Ureter (tissue), 1 donor: ENCODE measurements at places on chromosomes 5 and 9. TPM values are rescaled to one million over a fixed set of nuclear protein-coding genes. Genes with fewer than 3 reads are reported as not detected.

- no peak for DNase-seq
Measured at GRCh38 chr5:44821164-44821563, 12.4 kb downstream of the MRPS30 start.

DNA sequence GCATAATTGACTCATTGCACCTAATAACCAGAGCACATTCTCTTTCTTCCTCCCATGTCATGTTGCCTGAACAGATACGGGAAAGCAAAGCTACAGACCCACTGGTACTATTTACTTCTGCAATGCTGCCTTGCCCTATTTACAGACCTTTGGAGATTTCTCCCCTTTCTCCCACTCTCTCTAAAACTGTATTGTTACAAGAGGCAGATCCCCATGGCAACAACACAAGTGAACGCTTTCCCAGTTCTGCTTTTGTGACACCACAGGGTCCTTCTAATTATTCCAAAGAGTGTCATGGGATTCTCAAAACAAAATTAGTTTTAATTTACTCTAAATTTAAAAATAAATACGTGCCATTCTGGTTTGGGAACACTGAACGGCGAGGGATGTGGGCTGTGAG, 104.7 kb downstream of the KCTD16 start:
- DNase-seq = no peak

GRCh38 chr9:87725356-87725899, 491 bp upstream of the CTSL start:
- DNase-seq = no peak

DNA sequence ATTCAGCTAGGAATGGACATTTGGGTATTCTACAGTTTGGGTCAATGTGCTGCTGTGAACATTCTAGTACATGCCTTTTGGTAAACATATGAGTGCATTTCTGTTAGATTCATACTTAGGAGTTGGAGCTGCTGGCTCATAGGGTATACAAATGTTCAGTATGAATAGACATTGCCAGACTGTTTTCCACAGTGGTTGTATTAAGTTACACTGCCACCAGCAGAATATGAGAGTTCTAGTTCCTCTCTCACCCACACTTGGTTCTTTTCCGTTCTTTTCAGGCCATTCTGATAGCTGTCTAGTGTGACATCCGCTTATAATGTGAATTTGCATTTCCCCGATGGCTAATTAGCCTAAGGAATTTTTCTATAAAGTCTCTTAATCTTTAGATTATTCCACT, 25.0 kb downstream of the STOM start:
- no peak for DNase-seq

DNA sequence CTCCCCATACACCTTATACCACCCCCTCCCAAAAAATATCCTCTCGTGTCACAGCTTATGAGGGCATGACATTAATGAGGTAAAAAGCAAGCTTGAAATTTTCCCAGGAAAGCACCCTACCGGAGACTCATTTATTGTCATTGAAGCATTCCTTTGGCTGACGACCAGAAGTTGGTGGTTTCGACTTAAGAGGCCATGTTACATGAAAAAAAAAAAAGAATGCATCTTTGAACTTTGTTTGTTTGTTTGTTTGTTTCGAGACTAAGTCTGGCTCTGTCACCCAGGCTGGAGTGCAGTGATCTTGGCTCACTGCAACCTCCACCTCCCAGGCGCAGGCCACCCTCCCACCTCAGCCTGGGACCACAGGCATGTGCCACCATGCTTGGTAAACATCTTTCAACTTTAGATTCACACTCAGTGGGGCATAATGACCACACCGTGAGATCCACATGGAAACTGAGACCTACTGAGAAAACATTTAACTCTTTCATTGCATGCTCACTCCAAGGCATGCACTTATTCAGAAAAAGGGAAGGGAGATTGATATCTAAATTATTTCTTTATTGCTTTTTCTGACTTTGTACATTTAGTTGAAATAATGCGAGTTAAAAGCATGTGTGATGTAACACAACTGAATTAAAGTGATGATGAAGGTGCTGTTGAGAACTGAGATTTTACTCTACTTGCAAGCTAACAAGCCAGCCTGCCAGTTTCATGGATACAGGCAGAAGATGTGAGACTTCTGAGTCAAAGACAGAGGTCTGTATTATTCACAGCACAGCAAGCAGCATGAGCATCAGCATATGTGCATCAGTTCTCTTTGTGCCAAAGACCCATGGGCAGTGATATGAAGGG, 5.1 kb upstream of the RAB14 start:
- DNase-seq = no peak

- DNase-seq = no peak
Measured at GRCh38 chr5:138095100-138095907, 11.5 kb downstream of the WNT8A start.

- DNase-seq = no peak
Measured at GRCh38 chr9:38038307-38039089, 30.5 kb downstream of the SHB start.

DNA sequence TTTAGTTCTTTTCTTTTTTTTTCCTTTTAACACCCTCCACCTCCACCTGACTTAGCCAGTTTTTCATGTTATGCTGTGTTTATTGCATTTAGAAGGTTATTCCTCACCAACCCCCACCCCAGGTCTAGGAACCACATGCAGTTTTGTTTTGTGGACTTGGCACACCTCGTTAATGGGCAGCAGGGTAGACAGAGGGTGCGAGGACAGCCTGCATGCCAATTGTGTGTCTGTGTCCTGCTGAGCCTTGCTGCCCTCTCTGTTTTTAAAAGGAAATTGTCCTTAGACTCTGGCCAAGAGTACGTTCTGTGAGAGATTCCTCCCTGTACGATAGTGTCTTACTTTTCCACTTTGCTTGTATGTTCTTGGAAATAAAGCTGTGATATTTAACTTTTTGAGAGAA, 13.9 kb downstream of the PIK3R1 start:
- no peak for DNase-seq

DNA sequence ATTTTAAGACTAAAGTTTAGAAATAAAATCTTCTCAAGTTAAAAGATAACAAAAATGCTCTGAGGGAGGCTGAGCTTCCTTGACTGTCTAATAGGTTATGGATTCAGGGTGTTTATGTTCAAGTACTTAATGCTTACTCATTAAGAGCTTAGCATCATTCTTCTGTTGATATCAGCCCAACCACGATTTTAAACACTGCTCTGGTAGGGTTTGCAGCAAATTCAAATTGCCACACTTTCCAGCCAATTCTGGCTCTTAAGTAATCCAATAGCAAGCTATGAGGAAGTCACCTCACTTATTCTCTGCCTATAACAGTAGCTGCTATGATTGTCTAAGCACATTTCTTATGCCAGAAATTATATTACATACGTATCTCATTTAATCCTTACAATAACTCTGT, 191.0 kb upstream of the KIF2A start:
- no peak for DNase-seq

DNA sequence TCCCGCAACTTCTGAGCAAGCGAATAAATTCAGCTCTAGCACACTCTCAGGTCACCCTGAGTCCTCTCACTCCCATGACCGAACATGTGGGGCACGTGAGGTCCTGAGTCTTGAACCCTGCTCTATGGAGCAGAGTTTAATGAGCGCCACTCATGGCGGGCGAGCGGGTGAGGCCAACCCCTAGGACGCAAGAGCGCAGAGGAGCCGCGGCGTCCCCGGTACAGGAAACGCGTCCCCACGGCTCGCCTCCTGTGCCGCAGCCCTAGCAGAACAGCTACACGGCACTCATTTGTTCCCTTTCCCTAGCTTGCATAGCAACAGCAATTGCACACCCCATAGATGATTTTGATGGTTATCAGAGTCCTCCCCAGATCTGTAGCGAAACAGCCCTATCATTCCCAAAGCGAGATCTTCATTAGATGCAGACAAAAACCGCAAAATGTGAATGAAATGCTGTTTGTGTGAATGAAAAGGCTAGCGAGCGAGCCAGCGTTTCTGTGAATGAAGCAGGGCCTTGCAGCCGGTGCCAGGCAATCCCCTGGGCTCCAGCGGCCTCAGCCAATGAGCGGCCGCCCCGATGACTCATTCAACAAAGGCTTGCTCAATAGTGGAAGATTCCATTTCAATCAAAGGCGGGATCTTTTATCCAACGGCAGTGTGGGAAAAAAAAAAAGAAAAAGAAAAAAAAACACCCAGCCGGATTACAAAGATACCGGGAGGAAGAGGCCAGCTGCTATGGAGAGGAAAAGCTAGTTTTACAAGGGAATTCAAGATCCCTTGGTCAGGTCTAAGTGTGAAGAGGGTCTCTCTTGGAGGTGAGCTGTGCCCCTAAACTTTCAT, 1.5 kb upstream of the SHC3 start:
- peak; percentile 91 for DNase-seq

DNA sequence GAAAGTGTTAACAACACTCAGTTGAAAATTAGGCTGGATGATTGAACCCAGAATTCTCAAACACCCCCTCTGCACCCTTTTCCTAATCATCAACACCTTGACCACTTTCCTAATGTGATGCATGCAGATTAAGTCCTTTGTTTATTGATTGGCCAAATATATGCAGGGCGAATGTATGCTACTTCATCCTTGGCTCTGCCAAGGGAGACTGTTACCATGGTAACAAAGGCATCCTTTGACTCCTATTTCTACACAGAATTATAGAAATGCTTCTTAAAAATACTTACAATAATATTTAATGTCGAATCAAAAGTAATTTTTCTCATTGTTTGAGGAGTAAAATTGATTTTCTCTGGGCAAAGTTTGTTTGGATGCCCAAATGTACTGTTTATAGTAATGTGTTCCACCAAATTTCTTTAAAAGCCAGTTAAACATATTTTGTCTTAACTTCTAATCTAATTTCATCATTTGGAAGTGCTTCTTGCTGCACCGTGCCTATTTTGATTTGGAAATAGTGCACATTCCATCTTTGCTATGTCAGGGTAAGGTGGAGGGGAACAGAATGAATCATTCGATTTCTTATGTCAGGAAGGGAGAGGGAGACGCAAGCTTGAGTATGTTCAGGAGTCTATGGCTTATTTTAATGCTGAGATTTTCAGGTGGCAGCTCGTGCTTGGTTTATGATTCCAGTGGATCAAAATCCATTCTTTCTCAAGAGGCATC, 1384.3 kb upstream of the WWC1 start:
- no peak for DNase-seq

Gene PHYHD1
- total RNA-seq = 26.6 TPM

Gene SVEP1
- 19.7 TPM for total RNA-seq

Gene SPATA31C1
- not detected for total RNA-seq

Gene GFI1B
- total RNA-seq = not detected

Gene C9orf43
- total RNA-seq = 0.62 TPM

Gene DDX46
- 60.1 TPM for total RNA-seq

Gene PSAT1
- total RNA-seq = 139 TPM

Gene ZNF367
- total RNA-seq = 1.8 TPM
